GM10248 (cell line): ENCODE measurements at places on chromosomes 2 and 18.

DNA sequence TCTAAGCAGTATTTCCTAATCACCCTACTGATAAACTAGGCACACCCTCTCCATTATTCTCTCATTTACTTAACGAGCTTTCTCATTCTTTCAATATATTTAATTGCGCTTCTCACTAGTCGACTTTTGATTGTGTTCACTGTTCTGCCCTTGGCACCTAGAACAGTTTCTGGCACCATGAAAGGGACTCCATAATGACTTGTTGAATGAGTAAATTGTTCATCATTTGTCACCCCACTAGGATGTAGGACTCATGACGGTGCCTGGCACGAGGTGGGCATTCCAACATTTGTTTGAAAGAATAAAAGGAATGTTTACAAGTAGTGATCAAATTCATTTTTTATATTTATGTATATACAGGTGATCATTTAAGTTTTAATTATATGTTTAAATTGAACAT, 123.7 kb downstream of the DIS3L2 start:
- no peak for DNase-seq

DNA sequence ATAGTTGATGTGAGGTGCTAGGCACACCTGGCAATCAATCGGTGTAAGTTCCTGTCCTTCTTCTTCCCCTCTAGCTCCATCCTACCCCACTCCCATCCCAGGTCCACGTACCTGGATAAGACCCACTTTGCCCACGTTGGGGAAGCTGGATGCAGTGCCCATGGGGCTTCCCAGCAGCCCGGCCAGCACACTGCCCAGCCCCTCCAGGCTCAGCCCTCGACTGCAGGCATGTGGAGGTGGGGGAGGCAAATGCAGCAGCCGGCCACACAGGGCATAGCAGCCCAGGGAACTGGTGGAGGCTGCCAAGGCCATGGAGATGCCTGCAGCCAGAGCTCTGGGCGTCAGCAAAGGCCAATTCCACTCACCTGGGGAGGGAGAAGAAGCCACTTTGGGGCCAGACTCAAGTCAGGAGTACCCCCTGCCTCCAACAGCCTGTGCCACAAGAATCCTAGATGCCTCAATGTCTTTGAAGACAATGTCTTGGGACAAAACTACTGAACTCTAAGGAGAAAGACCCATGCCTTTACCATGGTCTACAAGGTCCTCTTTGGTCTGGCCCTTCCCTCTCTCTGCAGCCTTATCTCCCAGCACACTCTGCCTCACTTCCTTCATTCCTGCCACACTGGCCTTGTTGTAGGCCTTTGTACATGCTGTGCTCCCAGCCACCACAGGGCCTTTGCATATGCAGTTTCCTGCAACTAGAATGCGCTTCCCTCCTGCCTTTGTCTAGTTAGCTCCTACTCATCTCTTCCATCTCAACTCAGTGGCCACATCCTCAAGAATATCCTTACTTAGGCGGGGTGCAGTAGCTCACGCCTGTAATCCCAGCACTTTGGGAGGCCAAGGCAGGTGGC, 4.5 kb downstream of the SLC23A3 start:
- no peak for DNase-seq

GRCh38 chr2:148300544-148300943, 279.7 kb downstream of the MBD5 start:
- DNase-seq, result no peak

DNA sequence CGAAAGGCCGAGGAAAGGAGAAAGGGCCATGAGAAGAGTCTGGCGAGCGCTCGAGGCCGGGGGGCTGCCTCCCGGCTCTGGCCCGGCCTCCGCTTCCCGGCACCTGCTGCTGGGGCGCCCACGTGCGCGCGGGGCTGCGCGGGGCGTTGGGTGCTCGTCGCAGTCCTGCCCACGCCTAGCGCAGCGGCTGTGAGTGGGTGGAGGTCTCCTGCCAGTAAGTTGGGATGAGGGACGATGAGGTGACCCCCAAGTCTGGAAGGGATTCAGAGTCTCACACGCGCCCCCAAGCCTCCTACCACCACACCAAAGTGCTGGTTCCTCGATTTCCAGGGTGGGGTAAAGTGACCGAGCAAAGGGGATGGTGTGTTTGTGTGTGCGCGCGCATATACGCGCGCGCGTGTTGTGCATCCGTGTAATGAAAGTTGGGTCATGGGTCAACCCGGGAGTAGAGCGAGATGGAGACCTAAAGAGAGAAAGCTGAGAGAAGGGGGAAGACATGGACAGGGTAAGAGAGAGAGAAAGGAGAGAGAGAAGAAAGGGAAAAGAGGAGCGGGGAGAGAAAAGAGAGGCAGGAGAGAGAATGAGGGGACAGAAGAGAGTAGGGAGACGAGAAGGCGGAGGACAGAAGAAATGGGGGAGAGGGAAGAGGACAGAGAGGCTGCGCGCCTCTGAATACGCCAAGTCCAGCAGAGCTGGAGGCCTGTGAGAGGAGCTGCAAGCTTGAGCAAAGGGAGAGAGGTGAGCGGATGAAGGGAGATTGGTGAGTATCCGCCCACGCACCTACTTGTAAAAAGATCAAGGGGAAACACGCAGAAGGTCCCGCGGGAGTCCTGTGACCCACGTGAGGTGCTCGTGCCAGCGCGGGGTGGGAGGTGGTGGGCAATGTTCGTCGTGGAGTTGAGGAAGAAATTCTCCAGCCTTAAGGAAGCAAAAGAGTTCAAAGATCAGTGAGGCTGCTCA, 1.7 kb upstream of the NETO1 start:
- DNase-seq, result peak; percentile 40

GRCh38 chr2:216810399-216811160, 49.3 kb downstream of the TNP1 start:
- no peak for DNase-seq

DNA sequence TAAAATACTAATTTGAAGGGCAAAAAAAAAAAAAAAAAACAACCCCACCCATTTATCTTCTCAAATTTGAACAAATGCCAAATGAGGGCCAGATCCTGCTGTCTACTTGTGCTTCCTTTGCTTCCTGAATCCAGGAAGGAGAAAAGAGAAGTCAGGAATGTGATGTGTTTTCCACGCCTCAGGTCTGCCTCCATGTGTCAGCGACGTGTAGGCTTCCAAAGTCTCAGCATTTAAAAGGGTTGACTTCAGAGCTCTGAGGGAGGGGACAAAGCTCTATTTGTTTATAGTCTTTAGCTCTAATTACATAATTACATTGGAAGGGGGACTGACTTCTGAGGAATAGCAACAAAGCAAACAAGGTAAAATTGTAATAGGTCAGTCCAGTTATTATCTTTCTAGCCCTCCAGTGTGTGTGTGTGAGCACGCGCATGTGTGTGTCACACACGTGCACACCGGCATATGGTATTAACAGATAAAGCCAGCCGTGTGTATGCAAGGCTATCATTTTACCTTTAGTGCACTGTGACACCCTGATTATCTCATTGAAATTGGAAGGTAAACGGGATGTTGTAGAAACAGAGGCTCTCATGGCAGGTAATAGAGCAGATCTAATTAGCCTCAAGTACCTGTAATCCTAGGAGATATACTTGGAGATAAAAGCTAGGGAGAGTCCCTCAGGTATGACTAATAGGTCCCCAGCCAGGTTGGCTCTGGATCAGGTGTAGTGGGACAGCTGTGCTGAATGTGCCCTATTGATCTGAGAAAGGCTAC, 911.4 kb upstream of the ZEB2 start:
- DNase-seq, result no peak

DNA sequence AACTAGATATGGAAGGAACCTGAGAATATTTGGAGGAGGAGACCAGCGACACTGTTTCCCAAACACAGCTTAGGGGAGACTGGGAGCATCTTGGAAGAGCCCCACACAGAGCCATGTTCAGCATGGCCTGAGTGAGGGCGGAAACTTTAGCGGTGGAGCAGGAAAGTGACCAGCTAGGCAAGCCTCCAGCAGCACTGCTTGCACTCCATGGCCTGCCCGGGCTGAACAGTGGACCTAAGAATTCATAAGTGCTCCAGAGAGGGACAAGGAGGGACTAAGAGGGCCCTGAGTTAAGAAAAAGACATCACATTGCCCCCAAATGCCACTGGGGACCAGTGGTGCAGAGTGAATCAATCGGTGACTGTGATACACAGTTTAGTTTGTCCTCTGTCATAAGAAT, 566.4 kb downstream of the TNS1 start:
- DNase-seq, result no peak

- no peak for DNase-seq
Measured at GRCh38 chr2:68284896-68285295, 32.6 kb upstream of the PPP3R1 start.
